ENCODE measurements at places on chromosomes 1 and 21. TPM values are rescaled to one million over a fixed set of nuclear protein-coding genes. Genes with fewer than 3 reads are reported as not detected.
A peak's percentile ranks its signal among the peaks of the same experiment; 100 is the strongest.

Gene CHRM3
- total RNA-seq, result 0.07 TPM

Gene NBPF4
- total RNA-seq, result not detected

Gene SPATA45
- not detected for total RNA-seq

Gene PRELP
- not detected for total RNA-seq

Gene SPRR3
- total RNA-seq, result not detected

Gene CLCA4
- total RNA-seq, result not detected

Gene FMN2
- not detected for total RNA-seq

DNA sequence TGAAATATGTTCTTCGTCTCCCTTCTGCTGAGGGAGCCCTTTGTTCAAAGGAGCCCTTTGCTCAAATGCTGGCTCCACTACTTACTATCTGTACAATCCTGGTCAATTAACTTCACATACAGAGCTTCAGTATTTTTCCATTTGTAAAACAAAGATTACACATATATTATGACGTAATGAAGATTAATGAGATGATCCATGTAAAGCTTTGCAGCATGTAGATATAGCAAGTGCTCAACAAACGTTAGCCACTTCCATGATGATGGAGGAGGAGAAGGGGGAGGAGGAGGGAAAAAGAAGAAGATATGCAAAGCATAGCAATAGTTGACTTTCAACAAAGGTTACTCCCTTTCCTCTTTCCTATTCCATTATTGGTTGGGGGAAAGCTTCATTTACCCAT is 10.1 kb upstream of the DDAH1 start:
- H3K27me3 ChIP-seq, result no peaks in the 10 kb centered on the region
- DNase-seq, result no peak
- no peak overlapping the region for H3K4me3 ChIP-seq
- H3K36me3 ChIP-seq, result no peaks in the 10 kb centered on the region
- no peak overlapping the region for H3K27ac ChIP-seq
- H3K4me1 ChIP-seq, result no peaks in the 10 kb centered on the region

DNA sequence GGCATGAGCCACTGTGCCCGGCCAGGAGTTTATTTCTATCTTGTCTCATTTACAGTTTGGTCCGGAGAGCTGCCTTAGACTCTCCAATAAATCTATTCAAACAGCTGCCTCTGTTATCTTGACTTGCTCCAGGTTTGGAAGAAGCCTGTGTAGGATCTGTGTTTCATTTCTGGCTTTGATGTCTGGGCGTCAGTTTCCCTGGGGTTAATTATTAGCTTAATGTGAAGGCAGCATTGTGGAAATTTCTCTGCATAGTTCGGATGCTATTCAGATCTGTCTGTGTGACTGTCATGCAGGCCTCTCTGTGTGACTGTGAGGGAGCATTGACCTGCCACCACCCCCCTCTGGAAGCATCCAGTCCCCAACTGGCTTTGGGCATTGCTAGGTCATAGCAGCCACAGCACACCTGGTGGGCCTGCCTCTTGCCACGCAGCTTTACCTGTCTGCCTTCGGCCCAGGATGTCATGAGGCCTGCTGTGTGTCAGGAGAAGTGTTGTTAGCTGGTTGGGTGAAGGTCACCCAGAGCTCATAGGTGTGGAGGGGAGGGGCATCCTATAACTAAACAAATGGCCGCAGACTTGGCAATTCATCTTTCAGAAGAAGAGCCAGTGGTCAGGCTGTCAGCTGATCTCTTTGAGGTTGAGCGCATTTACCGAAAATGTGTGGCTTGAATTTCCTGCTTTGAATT is 9.8 kb downstream of the IFNGR2 start:
- H3K4me1 ChIP-seq, result no peaks in the 10 kb centered on the region
- H3K27ac ChIP-seq, result no peak overlapping the region
- no peak for DNase-seq
- H3K4me3 ChIP-seq, result no peak overlapping the region

- H3K27me3 ChIP-seq, result no peaks in the 10 kb centered on the region
- DNase-seq, result no peak
- peaks cover 4% of the 10 kb centered on the region for H3K36me3 ChIP-seq
- no peak overlapping the region for H3K27ac ChIP-seq
Measured at GRCh38 chr1:92695104-92695503, 89.8 kb downstream of the EVI5 start.

DNA sequence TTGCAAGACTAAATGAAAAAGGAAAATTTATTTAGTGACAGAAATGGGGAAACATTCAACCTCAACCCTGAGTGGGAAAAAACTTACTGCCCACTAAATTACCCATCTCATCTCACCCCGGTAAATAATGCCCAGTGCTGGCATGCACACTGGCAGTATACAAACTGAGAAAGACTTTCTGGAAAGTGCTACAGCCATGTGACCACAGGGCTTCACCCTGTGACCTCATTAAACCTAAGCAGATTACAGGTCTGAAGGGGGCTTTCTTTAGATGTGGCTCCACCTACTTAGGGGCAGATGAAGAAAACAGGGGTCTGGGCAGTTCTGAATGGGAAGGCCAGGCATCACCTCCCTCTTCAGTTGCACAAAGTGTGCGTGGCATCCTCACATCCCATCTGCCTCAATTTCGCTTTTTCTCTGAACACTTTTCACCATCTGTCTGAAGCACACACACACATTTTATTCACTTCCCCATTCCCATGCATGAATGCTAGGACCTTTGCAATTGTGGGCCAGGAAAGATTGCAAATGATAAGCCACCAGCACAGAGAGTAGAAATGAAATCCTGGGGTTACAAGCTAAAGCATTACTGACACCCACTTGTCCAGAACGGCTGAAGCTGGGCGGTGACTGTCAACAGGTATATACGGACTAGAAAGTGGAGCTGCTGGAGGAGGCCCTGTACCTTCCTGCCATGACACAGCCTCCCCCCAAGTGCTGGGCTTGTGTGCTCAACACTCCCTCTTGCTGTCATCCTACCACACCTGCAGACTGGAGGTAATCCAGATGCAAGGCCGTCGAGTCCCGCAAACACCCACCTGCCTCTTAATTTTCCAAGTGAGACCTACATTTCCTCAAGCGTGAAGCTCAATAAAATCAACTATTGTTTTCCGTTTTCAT is 2.7 kb downstream of the NADK start:
- peak overlapping the region; percentile 97 for H3K4me3 ChIP-seq
- DNase-seq, result peak; percentile 64
- H3K27me3 ChIP-seq, result no peaks in the 10 kb centered on the region
- peaks cover 52% of the 10 kb centered on the region for H3K36me3 ChIP-seq
- H3K4me1 ChIP-seq, result peaks cover 42% of the 10 kb centered on the region

GRCh38 chr1:67766141-67766978 is 66.9 kb downstream of the GNG12 start:
- no peak overlapping the region for H3K4me3 ChIP-seq
- peak; percentile 78 for DNase-seq
- no peaks in the 10 kb centered on the region for H3K27me3 ChIP-seq
- no peak overlapping the region for H3K27ac ChIP-seq
- H3K4me1 ChIP-seq, result no peaks in the 10 kb centered on the region
- H3K36me3 ChIP-seq, result no peaks in the 10 kb centered on the region

DNA sequence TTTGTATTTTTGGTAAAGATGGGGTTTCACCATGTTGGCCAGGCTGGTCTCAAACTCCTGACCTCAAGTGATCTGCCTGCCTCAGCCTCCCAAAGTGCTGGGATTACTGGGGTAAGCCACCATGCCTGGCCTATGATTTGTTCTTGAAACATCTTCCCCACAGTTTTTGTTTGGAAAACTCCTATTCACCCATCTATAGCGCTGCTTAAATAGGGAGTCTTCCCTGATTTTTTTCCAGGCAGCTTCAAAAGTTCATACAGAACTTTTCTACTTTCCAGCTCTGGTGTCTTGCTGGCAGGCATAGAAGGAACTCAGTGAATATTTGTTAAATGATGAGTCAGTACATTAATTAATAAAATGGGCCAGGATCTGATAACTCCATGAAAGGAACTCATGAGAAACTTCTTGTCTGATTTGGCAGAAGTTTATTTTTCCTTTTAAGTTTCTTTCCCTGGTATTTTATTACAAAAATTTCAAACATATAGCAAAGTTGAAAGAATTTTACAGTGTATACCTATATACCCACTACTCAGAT is 33.0 kb upstream of the TTC22 start:
- no peaks in the 10 kb centered on the region for H3K27me3 ChIP-seq
- no peak overlapping the region for H3K4me3 ChIP-seq
- DNase-seq, result no peak

- H3K36me3 ChIP-seq, result no peaks in the 10 kb centered on the region
- no peak overlapping the region for H3K27ac ChIP-seq
- no peaks in the 10 kb centered on the region for H3K27me3 ChIP-seq
Measured at GRCh38 chr1:18645747-18646090, 15.1 kb downstream of the PAX7 start.

GRCh38 chr1:212944229-212944901 is 6.0 kb upstream of the VASH2 start:
- DNase-seq, result peak; percentile 58
- no peak overlapping the region for H3K4me3 ChIP-seq
- H3K36me3 ChIP-seq, result no peaks in the 10 kb centered on the region

DNA sequence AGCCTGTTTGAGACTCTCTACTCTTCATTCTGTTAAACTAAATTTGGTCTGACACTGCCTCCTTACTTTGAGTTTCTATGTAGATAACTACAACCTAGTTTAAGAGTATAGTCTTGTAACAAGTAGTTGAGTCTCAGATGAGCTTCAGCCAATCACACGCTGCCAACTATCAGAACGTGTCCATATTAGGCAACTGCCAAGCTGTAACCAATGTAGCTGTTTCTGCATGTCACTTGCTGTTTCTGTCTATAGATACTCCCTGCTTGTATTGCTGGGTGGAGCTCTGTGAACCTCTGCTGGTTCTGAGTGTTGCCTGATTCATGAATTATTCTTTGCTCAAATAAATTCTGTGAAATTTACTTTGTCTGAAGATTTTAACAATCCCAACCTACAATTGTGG is 452.6 kb upstream of the NR5A2 start:
- no peak overlapping the region for H3K27ac ChIP-seq
- no peaks in the 10 kb centered on the region for H3K27me3 ChIP-seq
- no peak overlapping the region for H3K4me3 ChIP-seq
- H3K4me1 ChIP-seq, result no peaks in the 10 kb centered on the region
- H3K36me3 ChIP-seq, result no peaks in the 10 kb centered on the region

DNA sequence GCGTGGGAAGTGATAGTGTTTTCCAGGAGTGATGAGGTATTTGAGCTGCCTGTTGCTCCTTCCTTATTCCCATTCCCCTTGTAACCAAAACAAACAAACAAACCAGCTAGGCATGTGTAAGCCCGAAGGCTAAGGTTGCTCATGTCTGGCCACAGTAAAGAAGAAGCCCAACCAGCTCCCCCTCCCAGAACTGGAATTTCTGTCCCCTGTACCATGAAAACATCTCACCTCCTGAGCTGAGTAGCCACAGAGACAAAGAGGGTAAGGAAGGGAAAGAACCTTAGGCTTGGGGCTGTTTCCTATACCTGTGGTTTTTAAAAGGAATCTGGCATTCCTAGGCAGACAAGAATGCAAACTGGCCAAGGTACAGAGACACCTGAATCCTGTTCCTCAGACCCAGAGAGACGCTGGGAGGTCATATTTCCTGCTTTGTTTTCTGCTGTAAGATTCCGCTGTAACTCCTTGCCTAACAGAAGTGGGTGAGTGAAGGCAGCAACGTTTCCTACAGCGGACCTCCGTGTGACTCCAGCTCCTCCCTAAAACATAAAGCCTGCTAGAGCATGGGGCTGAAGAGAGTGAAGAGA is 41.7 kb upstream of the RAB4A start:
- no peak for DNase-seq
- H3K4me3 ChIP-seq, result no peak overlapping the region
- no peaks in the 10 kb centered on the region for H3K36me3 ChIP-seq
- no peaks in the 10 kb centered on the region for H3K27me3 ChIP-seq

DNA sequence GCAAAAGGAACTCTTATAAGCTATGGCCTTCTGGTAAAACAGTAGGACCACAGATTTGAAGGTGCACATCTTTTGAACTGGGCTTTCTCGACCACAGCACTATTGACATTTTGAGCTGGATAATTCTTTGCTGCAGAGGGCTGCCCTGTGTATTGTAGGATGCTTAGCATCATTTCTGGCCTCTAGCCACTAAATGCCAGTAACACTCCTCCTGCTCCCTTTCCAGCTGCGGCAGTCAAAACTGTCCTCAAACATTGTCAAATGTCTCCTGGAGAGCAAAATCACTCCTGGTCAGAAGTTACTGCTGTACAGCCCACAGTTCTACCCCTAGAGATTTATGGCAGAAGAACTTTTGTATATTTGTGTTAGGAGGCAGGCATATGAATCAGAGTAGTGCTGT is 836.7 kb downstream of the PLA2G4A start:
- no peak for DNase-seq
- no peaks in the 10 kb centered on the region for H3K4me1 ChIP-seq
- H3K27ac ChIP-seq, result no peak overlapping the region

DNA sequence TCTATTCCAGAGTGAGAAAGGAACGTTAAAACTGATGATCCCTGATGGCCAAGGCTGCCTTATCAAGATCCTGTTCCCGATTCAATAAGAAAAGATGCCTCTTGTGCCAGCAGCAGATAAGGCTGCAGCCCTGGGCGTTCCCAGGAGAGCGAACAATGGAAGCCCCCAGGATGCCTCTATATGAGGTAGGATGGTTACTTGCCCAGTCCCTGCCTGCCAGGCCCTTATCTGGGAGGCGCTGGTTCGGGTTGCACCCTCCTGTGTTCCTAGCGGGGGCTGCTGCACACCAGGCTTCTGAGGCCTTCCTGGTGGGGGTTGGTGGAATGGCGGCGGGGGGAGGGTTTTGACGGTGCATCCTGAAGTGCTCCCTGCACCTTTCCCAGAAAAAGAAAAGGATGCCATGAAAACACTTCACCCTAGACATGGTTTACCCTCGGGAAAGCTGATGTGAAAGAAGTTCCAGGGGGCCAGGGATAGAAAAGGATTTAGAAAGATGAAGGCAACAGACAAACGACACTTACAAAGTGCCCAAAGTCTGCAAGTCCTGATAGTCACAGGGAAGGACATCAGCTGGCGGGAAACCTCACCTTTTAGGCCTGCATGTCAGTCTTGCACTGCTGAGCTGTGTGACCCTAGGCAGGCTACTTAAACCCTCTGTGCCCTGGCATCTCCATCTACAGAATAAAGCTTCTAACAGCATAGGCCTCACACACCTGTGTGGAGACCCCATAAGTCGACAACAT is 100.3 kb downstream of the KCNJ15 start:
- no peak for DNase-seq
- H3K27ac ChIP-seq, result no peak overlapping the region
- no peak overlapping the region for H3K4me3 ChIP-seq
- no peaks in the 10 kb centered on the region for H3K36me3 ChIP-seq
- H3K4me1 ChIP-seq, result peaks cover 5% of the 10 kb centered on the region

GRCh38 chr1:2429780-2430591 is 17.6 kb upstream of the PEX10 start:
- no peaks in the 10 kb centered on the region for H3K27me3 ChIP-seq
- DNase-seq, result peak; percentile 74
- H3K27ac ChIP-seq, result no peak overlapping the region
- peaks cover 7% of the 10 kb centered on the region for H3K4me1 ChIP-seq

- no peaks in the 10 kb centered on the region for H3K36me3 ChIP-seq
- no peak overlapping the region for H3K4me3 ChIP-seq
- peaks cover 42% of the 10 kb centered on the region for H3K4me1 ChIP-seq
- peak overlapping the region; percentile 90 for H3K27ac ChIP-seq
- H3K27me3 ChIP-seq, result no peaks in the 10 kb centered on the region
- peak; percentile 71 for DNase-seq
Measured at GRCh38 chr1:50929376-50929958, 30.6 kb downstream of the FAF1 start.
